ENCODE measurements at places on chromosomes 2 and 18.

GRCh38 chr18:765764-766549, 46.1 kb downstream of the YES1 start:
- no peak for DNase-seq

GRCh38 chr2:233082931-233083755, 23.0 kb downstream of the INPP5D start:
- DNase-seq, result no peak

DNA sequence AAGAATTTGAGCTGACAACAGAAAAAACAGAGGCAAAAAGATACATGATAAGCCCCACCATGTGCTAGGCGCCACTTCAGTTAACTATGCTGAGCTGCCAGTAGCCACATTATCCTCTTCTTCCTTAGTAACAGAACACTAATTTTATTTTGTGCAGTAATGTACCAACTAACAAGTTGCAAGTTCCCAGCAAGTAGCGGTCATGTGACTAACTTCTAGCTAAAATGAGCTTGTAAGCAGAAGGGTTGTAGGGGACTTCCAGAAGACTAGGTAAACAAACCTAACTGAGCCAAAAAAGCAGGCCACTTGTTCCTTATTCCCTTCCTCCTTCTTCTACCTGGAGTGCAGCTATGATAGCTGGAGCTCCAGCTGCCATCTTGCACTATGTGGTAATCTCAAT, 75.5 kb downstream of the DTNB start:
- DNase-seq, result no peak

GRCh38 chr18:80009661-80010550, 21.5 kb upstream of the TXNL4A start:
- DNase-seq, result no peak

DNA sequence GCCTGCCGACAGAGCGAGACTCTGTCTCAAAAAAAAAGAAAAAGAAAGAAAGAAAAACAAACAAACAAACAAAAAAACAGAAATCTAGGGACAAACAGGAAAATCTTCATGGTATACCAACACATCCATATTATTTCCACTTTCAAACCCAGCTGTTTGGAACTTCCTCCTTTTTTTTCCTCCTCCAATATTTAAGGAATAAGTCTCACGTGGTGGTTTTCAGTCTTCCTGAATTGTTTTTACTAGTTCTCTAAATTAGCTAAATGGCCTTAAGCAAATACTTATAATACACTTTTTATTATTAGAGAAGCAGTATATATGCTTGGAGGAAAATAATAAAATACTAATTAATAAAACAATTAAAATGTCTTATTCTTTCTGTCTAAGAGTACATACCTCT, 48.7 kb upstream of the GLS start:
- no peak for DNase-seq

GRCh38 chr2:203732092-203732952, 25.9 kb downstream of the CD28 start:
- no peak for DNase-seq

GRCh38 chr2:65072181-65072970, 16.2 kb downstream of the CEP68 start:
- DNase-seq, result no peak

GRCh38 chr18:2894131-2894840, 47.5 kb downstream of the EMILIN2 start:
- no peak for DNase-seq

DNA sequence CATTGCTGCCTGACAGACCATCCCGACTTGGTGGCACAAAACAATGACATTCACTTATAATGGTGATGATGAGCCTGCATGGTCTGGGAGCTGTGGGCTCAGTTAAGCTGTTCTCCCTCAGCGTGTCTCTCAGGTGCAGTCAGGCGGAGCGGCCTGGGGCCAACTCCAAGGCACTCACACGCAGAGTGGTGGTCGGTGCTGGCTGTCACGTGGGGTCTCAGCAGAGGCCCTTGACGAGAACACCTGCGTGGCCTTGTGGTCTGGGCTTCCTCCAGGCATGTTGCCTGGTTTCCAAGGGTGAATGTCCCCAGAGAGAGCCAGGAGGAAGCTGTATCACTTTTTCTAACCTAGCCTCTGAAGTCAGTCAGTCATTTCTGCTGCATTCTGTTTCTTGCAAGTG, 29.8 kb downstream of the ARMC9 start:
- DNase-seq, result no peak

- DNase-seq, result no peak
Observed at GRCh38 chr2:122194546-122194945, 439.1 kb downstream of the TSN start.

GRCh38 chr18:3340682-3341097, 78.8 kb downstream of the MYL12B start:
- no peak for DNase-seq

GRCh38 chr18:69491576-69491975, 90.9 kb downstream of the DOK6 start:
- no peak for DNase-seq

- no peak for DNase-seq
Observed at GRCh38 chr2:104213758-104214157, 640.2 kb upstream of the POU3F3 start.

GRCh38 chr18:55310863-55311262, 277.1 kb downstream of the TCF4 start:
- no peak for DNase-seq

GRCh38 chr2:3212984-3213383, 164.6 kb downstream of the EIPR1 start:
- no peak for DNase-seq
